Inflammatory macrophage (primary cell): ENCODE measurements at places on chromosomes 4 and X.

DNA sequence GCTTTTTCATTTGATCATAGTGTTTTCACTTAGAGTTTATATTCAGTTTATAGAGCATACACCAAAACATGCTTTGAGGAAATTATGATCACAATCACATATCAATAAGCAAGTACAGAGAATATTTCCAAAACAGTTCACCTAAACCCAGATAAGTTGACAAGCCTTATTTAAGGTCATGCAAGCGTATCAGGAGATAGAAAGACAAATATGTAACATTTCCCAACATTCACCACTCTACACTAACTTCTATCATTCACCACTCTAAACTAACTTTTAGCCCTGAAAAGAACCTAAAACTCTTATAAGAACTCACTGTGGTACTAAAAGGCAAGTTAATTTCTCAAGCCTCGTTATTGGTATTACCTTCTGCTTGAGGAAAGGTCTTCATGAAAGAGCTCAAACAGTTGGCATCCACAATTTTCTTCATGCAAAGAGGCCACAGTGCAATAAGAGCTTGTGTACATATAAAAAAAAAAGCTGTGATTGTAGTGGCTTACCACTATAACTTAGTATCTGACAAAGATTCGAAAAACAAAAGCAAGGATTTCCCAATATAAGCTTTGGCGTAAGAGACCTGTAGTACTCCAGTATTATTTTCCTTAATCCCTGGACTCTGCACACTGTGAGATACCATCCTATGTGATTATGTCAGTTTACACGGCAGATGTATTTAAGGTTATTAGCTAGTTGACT, 903.3 kb downstream of the STIM2 start:
- no peak for DNase-seq

DNA sequence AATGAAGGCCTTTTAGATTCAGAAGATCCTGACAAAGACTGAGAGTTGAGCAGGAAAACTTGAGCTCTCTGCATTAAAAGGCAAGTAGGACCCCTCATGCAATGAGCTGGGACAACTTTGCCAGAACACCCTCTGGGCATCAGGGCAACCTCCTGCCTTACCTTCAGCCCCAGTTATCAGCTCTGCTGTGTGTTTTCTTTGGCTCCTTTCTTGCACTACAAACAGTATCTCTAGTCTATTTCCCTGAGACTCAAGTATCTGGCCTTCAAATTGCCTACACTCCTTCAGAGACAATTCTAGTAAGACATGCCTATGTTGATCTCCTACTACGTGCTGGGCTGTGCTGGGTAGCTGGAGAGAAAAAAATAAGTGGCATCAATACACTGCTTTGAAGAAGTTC, 192.2 kb downstream of the MID1IP1 start:
- no peak for DNase-seq

GRCh38 chrX:70322784-70323183, 32.9 kb downstream of the KIF4A start:
- DNase-seq = no peak

GRCh38 chrX:41352329-41352838, 18.4 kb downstream of the DDX3X start:
- DNase-seq = no peak

- no peak for DNase-seq
Observed at GRCh38 chr4:184359888-184360287, 114.5 kb downstream of the IRF2 start.

DNA sequence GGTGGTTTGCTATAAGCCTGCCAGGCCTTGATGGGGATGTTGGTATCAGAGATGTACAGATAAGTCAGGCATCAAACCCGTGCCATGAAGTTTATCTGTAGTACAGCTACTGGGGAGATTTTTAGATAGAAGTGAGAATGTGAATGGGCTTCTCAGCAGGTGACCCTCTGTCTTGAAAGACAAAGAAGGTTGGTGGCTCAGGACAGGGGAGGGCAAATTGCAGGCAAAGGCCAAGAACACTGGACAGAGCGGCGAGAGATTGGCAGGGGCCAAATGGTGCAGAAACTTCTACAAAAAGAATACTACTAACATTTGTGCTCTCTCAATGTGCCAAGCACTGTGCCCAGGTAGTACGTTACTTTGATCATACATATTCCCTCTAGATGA, 1.9 kb upstream of the PIM2 start:
- no peak for DNase-seq

DNA sequence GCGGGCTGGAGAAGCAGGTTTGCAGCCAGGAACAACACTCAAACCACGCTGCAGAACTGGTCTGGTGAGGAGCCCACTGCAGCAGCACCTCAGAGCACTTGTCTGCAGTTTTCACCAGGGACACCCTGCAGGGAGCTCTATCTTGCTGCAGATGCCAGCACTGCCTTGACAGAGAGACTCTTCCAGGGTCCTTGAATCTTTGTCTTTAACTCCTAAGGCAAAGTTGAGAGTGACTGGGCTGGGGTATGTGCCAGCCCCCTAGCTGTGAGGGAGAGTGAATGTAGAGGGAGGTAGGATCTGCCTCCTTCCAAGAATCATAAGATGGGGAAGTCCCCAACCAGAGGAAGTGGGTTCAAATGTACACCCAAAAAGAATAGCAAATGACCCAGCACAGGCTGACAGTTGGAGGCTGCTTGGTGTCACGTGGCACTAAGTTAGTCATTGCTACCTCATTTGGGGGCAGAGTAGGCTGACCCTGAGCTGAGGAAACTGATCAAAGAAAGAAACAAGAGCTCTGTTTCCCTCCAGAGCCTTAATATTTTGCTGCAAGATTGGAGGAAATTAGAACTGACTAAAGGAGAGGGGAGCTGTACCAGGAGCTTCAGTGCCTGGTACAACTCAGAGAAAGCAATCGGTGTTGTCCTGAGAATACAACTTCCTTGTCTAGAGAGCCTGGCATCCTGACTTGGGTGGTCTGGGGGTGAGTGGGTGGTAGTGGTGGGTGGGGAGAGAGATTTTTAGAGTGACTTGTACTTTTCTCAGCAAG, 28.2 kb upstream of the HUWE1 start:
- DNase-seq = peak; percentile 82

- DNase-seq = no peak
Observed at GRCh38 chrX:41110801-41111625, 25.8 kb downstream of the USP9X start.

DNA sequence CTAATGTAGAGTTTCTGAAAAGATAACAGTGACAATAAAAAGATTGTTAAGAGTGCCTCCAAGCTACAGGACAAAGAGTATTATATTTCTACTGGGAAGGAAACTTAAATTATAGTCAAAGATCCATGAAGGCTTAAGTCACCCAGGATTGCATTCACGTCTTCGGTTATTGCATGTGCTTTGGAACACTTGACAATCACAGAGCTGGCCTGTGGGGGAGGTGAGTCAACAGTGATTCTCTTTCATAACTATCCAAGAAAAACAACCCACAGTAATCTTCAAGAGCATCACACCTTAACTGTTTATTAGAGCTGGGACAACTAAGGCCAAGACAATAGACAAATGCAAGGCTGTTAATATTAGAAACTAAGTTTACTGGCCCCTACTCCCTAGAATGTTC, 40.3 kb downstream of the PDGFC start:
- DNase-seq = peak; percentile 32

DNA sequence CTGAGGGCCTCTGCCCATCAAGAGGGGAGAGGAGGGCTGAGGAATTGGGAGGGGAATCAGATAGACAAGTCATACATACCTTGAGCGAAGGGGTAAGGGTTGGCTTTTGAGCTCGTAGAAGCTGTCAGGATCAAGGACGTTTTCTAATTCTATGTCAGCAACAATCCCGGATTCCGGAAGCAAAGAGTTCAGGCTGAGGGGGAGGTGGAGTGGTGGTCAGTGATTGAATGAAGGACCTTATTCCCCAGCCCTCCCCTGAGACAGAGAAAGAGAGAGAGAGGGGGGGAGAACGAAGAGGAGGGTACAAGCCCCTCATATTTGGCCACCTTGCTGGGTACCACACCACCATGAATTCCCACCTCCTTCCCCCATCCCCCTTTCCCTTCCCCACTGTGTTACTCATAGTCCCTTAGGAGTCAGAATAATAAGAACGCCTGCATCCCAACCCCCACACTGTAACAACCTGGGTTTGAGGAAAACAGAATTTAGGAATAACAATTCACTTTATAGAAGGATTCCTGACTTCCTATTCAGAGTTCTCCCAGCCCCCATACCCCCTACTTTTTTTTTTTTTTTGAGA, 2.7 kb downstream of the TFE3 start:
- no peak for DNase-seq
